ENCODE measurements at places on chromosomes 3 and 15.

GRCh38 chr15:60901647-60902046, 327.5 kb downstream of the RORA start:
- no peak for DNase-seq

- DNase-seq: no peak
Observed at GRCh38 chr3:4976109-4976508, 3.1 kb upstream of the BHLHE40 start.

- DNase-seq: no peak
Observed at GRCh38 chr3:189659571-189659970, 28.4 kb downstream of the TP63 start.

- peak; percentile 97 for DNase-seq
Observed at GRCh38 chr3:120558771-120559241, 37.3 kb upstream of the NDUFB4 start.

GRCh38 chr3:93988283-93988682, 8.3 kb downstream of the ARL13B start:
- no peak for DNase-seq

DNA sequence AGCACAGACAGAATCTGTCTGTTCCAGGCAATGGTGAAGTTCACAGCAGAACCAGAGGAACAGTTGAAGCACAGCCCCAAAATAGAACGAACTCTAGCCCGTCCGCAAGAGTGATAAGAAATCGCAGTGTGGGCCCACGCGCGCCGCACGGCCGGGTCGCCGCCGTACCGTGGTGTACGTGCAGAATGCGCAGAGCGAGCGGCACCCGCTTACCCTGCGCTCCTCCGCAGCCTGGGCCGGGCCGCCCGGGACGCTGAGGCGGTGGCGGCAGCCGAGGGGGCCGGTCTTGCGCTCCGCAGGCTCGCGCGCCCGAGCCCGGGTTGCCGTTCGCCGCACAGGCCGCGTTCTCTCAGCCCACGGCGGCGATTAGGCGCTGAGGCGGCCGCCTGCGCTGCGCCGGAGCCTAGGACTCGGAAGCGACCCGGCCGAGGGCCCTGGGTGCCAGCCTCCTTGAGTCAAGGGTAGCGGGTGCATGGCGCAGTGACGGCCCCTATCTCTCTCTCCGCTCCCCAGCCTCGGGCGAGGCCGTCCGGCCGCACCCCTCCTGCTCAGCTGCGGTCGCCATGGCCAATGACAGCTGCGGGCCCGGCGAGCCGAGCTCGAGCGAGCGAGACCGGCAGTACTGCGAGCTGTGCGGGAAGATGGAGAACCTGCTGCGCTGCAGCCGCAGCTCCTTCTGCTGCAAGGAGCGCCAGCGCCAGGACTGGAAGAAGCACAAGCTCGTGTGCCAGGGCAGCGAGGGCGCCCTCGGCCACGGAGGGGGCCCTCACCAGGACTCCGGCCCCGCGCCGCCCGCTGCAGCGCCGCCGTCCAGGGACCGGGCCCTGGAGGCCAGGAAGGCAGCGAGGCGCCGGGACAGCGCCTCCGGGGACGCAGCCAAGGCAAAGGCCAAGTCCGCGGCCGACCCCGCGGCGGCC, 20.5 kb downstream of the WDR73 start:
- DNase-seq: peak; percentile 91

GRCh38 chr3:182914341-182914740, 66.0 kb downstream of the DCUN1D1 start:
- DNase-seq: no peak

DNA sequence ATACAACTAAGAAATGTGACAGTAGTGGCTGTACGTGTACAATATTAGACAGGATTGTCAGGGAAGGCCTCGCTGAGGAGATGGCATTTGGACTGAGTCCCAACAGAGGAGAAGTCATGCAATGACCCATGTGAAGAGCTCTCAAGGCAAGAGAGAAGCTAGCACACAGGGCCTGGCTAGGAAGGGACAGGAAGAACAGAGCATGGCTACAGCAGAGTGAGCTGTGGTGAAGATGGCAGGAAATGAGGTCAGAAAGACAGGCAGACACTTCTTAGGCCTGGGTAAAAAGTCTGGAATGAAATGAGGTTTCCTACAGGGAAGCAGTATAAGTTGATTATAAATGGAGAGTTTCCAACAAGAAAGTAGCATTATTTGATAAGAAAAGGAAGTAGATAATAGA, 33.2 kb upstream of the LEKR1 start:
- no peak for DNase-seq

DNA sequence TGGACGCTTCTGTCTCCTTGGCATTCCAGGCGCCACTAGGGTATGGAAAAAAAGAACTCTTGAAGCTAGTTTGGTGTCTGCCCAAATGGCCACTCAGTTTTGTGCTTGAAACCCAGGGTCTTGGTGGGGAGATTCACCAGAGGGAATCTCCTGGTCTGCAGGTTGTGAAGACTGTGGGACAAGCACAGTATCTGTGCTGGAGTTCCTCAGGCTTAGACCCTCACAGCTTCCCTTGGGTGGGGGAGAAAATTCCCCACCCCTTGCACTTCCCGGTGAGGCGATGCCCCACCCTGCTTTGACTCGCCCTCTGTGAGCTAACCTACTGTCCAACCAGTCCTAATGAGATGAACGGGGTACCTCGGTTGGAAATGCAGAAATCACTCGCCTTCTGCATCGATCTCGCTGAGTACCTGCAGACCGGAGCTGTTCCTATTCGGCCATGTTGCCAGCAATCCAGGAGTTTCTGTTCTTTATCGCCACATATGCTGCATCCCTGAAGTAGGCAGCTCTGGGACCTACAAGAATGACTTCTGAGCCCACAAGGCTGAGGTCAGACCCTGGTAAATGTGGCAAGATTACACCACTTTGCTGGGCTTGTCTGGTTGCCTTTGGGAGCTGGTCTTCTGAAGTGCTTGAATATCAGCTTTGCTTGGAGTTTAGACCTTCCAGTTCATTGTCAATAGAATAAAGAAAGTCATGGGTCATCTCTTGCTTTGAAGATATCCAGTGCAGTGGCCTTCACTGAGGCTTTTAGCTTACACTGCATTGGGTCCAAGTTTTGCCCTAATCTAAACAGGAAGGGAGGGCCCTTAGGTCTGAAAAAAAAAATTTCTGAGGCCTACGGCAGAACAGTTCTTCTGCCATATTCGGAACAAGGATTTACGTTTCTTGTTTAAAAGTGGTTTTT, 51.0 kb downstream of the SLC2A2 start:
- DNase-seq: no peak

DNA sequence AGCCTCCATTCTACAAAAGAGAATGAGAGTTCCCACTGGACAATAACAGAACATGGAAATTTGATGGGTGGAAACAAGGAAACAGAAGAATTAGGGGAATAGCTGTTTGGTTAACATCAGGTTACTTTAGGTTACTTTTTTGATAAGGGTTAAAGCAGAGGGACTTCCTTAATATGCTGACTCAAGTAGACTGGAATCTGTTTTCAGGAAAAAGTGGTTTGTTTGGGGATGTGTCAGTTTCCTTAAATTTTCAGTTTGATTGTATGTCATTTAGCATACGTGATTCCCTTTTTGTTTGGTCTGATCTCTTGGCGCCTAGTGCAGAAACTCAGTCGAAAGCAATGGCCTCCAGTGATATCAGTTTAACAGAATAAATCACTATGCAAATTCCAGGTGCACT, 411.8 kb upstream of the GRM7 start:
- no peak for DNase-seq

DNA sequence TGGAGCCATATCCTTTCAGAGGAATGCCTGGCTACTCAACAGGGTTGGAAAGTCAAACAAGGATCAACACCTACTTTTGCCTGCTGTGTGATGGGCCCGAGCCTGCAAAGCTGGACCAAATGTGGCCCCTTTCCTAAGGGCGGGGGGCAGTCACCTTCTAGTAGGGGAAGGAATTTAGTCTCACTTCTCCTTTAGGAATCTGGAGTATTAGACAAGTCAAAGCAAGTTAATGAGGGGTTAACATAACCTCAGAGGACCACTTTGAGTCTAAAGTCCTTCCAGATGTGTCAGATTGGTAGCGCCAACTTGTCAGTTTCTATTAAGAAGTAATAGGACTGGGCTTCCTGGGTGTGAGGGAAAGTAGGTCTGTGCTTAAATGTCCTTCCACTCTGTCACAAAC, 6.8 kb downstream of the EXOSC7 start:
- no peak for DNase-seq

Data from Right ventricle myocardium inferior (tissue), 1 donor.